ENCODE measurements at places on chromosomes 3 and 15.

DNA sequence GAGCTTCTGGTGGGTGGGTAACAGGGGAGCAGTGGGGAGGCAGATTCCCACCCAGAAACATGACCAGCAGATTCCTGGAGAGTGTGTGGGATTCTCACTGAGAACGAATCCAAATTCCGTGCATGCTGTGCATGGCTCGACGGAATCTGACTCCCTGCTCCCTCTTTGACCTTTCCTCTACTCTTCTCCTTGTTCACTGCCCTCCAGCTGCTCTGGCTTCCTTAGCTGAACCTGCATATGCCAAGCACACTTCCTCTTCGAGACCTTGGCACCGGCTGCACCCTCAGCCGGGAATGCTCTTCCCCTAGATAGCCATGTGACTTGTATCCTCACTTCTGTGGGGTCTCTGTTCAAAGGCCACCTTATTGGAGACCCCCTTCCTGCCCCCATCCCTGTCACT is 6.3 kb downstream of the INSYN1 start:
- no peak for DNase-seq

GRCh38 chr3:128083980-128084674 is 31.9 kb downstream of the SEC61A1 start:
- DNase-seq = no peak

GRCh38 chr15:57820119-57820518 is 113.6 kb downstream of the POLR2M start:
- no peak for DNase-seq

DNA sequence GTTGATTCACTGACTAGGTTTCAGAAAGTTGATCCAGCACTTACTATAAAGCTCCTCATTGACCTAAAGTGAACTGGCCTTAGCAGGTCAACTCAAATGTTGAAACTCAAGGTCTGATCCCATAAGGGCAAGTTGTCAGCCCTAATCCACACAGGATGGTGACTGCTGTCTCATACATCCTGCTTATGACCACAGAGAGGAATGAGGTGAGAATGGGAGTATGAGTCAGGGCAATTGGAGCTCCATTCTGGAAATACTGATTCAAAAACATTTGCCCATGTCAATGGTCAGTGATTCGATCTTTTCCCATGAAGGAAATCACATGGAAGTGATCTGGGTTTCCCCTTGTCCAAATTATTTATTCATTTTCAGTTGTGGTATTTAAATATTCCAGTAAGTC is 78.7 kb downstream of the ZNF385D start:
- no peak for DNase-seq

DNA sequence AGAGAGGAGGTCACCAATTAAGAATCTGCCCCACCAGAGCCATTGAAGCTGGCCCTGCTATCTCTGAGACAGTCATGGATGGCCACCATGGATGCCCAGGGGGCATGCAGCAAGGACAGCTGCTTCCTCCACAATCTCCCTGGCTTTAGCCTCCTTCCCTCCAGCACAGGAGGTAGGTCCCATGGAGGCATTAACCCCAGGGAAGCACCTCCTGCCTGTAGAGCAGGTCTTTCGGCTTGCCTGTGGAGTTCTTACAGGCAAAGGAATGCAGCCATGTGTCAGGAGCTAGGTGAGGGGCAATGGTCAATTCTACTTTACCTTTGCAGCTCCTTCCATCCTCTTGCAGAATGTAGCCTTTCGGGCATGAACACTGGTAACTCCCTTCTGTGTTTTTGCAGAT is 93.8 kb downstream of the DUT start:
- DNase-seq = no peak

GRCh38 chr3:84601303-84601702 is 357.5 kb upstream of the CADM2 start:
- no peak for DNase-seq

DNA sequence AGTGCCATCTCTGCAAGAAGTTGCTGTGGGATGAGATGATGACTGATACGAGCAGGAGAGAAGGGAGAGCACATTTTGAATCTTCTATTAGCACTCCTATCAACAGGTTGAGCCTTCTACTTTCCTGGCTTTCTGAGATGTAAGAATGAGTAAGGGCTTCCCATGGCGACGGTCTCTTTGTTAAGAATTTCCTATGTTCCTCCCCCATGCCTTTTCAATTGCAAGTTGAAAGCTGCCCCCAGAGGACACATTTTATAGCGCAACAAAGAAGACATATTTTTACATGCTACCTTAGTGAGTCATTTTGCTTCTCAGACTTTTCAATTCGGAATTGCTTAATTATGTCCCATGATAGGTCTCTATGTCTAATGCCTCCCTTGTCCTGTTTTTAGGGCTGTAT is 71.3 kb upstream of the LRTM1 start:
- DNase-seq = no peak

GRCh38 chr15:70488002-70488605 is 275.3 kb downstream of the UACA start:
- DNase-seq = peak; percentile 39
